Mesendoderm (in vitro differentiated cells): ENCODE measurements at places on chromosomes 2 and 18.

DNA sequence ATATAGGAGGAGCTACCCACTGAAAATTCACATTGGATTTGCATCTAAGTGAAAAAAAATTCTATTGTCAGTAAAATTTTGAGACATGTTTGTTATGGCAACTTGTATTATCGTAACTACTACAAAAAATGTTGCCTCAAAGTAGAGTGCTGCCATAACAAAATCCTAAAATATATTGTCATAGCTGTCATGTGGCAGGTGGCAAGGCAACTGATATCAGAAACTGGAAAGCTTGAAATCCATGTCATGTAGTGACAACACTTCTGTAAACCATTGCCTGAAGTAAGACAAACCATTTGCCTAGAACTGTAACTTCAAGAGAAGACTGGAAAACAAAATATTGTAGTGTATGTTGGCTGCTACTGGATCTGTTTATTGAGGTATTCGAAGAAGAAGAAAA lies 697.5 kb upstream of the CELF4 start:
- DNase-seq, result no peak

DNA sequence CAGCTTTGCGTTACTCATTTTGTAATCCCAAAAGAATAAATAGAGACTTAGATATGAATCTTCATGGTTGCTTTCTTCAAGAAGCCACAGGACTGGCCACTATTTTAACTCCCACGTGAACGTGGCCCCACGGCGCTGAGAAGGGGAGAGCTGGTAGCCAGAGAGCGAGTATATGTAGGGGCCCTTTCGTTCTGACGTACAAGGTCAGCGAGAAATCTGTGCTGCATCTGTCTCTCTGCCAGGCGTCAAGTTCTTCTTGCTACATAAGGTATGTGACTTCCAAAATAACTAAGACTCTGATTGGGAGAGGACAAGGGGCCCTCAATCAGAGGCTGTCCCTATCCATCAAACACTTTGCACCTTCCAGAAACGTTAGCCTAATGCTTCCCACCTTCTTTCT lies 149.2 kb downstream of the PLEKHA3 start:
- DNase-seq, result no peak

GRCh38 chr2:200695191-200695590 lies 109.4 kb downstream of the AOX1 start:
- DNase-seq, result no peak

DNA sequence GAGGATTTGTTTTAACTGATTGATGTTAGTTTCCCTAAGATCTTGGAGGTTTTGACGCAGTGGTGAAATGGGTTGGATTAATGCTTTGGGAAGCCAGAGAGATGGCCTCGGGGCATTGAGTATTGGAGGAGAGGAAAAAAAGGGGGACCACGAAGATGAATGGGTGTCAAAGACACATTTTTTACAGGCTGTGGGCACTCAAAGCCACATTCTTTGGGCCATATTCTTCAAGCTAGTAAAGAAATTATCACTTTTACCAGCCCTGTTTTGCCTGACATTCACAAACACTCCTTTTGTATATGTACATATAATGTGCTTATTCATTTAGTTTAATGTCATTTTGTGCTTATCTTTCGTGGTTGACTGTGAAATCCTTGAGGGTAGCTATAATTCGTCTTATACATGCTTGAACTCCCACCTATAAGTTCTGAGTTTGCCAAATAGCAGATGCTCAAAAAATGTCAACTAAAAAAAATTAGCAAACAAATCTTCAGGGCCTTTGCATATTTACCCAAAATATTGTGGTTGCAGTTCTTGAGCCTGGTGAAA lies 146.3 kb downstream of the ARL6IP6 start:
- no peak for DNase-seq

GRCh38 chr2:232482301-232483238 lies 5.1 kb downstream of the ECEL1 start:
- DNase-seq, result no peak

DNA sequence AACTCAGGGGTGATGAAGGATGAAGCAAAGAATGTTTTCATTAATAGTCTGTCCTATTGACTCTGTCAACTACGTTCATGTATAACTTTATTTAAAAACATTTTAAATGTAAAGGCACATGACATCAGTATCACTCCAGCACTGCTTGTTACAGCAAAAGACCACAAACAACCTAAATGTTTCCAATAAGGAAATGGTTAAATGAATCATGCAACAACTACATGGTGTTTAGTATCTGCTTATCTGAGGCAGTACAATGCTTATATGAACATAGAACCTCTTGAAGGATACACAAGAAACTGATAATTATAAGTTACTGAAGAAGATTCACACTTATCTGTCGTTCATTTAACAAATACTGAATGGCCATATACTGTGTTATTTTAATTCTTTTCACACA lies 8.4 kb downstream of the BARD1 start:
- DNase-seq, result no peak

DNA sequence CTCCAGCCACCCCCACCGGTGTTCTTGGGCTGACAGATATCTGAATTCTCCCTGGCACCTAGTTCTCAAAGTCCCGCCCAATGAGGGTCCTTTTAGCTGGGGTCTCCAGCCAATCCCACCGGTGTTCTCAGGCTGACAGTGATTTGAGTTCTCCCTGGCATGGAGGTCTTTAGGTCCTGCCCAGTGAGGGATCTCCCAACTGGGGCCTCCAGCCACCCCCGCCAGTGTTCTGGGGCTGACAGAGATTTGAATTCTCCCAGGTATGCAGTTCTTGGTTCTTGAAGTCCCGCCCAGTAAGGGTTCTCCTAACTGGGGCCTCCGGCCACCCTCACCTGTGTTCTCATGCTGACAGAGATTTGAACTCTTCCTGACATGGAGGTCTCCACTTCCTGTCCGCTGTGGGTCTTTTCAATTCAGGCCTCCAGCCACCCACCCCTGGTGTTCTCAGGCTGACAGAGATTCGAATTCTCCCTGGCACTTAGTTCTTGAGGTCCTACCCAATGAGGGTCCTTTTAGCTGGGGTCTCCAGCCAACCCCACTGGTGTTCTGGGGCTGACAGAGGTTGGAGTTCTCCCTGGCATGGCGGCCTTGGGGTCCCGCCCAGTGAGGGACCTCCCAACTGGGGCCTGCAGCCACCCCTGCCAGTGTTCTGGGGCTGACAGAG lies 154.6 kb downstream of the ANKRD36 start:
- no peak for DNase-seq

GRCh38 chr2:152582081-152582480 lies 135.2 kb downstream of the PRPF40A start:
- no peak for DNase-seq

DNA sequence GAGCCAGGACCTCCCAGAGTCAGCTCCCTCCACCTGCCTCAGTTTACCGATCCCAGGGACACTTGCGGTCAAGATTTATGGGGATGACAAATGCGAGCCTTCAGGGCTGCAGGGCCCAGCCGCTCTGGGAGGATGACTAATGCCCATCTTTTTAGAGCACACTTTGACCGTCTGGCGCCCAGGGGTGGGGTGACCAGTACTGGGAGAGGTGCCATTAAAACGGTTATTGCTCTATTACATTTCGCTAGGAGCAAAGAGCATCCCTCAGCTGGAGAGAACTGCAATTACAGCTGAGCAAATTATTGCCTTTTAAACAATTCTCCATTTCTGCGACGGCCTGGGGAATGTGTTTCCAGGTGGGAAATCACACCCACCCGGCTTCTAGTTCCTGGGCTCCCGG lies 42.6 kb upstream of the HPCAL1 start:
- DNase-seq, result no peak

GRCh38 chr2:25042321-25043240 lies 705 bp downstream of the EFR3B start:
- peak; percentile 51 for DNase-seq

DNA sequence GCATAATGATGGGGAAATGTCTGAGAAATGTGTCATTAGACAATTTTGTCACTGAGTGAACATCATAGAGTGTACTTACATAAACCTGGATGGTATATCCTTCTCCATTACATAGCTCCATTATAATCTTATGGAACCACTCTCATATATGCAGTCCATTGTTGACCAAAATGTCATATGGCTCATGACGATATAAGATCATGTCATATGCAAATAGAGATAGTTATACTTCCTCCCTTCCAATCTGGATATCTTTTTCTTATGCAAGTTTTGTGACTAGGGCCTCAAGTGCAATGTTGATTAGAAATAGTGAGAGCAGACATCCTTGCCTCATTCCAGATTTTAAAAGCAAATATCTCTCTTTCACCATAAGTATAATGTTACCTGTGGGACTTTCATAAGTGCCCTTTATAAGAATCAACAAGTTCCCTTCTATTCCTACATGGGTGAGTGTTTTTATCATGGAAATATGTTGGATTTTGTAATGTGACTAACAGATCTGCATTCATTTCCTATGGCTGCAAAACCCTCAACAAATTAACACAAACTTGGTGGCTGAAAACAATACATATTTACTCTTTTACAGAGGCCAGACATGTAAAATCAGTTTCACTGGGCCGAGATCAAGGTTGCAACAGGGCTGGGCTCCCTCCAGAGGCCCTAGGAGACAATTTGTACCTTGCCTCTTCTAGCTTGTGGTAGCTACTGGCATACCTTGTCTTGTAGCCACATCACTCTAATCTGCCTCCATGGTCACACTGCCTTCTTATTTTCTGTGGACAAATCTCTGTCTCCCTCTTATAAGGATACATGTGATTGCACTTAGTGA lies 21.6 kb upstream of the SULT1C4 start:
- peak; percentile 39 for DNase-seq

GRCh38 chr18:63314062-63314790 lies 5.3 kb downstream of the BCL2 start:
- no peak for DNase-seq

DNA sequence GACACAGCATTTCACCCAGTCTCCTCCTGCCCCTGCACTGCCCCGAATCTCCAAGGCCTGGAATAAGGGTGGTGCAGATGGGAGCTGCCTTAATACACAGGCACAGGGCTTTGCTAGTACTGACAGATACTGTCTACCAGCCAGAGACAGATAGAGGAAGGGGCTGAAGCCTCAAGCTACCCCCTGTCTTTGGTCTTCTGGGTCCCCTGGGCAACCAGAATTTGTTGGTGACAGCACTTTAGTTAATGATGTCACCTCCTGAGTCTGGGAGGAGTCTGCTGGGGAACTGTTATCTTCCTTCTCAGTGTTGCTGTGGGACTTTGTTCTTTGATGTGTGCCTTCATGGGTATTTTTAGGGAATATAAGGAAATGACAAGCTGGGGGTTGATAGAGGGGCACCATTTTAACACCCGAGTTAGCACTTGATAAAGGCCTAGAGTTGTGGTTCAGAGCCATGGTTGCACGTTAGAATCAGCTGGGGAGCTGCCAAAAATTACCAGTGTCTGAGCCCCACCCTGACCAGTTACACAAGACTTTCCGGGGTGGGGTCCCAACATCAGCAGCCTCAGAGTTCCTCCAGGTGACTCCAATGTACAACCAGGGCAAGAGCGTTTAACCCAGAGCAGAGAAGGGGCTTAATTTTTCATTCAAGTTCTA lies 136.8 kb downstream of the SMAD7 start:
- DNase-seq, result peak; percentile 95

DNA sequence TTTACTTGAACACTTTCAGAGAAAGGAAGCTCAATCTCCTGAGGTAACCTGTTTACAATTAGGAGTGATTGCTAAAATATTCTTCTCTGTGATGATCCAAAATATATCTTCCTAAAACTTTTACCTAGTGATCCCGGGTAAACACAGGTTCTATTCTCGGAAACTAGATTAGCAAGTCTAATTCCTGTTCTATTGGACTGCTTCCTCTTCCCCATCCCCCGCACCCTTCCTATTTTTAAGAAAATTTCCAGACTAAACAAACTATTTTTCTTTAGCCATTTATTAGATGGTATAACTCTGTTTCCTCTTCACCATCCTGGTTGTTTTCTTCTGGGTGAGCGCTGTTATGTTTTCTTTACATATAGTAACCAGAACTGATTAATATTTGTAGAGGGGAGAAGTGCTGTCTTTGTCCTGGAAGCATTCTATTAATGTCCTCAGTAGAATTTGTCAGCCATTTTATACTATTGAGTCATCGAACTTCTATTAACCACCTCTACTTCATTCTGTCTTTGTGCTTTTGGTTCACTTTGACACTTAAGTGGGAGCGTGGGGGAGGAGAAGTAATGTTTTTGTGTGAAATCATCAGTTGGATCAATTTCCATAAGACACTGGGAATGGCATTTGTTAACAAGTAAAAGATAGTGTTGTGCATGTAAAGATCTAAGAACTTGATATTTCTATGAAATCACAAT lies 31.8 kb downstream of the CREB1 start:
- no peak for DNase-seq

DNA sequence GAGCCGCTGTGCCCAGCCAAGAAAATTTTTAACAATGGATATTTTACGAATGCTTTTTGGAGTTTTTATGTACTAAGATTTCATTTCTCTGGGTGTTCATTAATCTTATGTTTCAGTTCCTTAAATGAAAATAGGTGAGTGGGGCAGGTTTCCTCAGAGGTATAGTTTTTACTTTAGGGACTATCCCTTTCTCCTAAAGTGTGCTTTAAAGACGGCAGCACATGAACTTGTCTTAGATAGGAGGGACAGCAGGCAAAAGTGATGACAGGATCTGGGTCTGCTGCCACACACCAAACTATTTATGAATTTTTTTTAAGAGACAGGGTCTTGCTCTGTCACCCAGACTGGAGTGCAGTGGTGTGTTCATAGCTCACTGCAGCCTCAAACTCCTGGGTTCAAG lies 8.0 kb upstream of the REL start:
- DNase-seq, result no peak

- DNase-seq, result no peak
These were observed 22.2 kb upstream of the AFTPH start for GRCh38 chr2:64501946-64502345.

DNA sequence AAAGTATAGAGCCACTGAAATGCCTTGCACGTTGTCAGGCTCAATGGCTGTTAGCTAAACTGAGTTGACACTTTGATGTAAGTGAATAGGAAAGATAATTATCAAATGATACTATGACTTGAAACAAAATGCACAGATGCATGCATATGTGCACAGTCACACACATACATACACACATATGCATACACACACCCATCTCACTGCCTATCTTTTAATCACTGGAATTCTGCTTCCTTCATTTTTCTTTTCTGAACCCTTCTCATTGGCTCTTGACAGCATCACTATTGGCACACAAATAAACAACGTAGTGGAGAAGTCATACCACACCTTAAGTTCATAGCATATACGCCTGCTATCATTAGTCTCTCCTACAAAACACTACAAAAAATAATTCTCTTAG lies 154.9 kb upstream of the NCKAP5 start:
- DNase-seq, result no peak

DNA sequence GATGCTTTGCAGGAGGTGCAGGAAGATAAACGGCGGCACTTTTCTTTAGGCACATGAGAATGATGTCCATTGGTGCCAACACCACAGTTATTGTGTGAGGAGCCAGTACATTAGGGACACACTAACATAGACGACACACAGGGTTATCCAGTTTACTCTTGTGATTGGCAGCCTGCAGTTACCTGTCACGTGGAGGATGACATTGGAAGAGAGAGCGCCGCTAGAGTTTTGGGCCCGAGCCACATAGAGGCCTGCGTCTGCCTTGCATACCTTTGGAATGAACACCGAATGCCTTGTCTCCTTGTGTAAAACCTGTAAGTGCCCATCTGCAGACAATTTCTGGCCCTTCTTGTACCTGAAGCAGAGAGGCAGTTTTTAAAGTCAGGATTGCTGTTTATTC lies 26.9 kb upstream of the TTN start:
- no peak for DNase-seq
